ENCODE measurements at places on chromosomes 2 and 18. TPM values are rescaled to one million over a fixed set of nuclear protein-coding genes. Genes with fewer than 3 reads are reported as not detected.

The DNAH7 gene
- 0.20 TPM for total RNA-seq

The IL36B gene
- not detected for total RNA-seq

The TAF1B gene
- 16.1 TPM for total RNA-seq

The TDRD15 gene
- not detected for total RNA-seq

- DNase-seq: no peak
Observed at GRCh38 chr18:79746730-79747129, 51.0 kb upstream of the KCNG2 start.

DNA sequence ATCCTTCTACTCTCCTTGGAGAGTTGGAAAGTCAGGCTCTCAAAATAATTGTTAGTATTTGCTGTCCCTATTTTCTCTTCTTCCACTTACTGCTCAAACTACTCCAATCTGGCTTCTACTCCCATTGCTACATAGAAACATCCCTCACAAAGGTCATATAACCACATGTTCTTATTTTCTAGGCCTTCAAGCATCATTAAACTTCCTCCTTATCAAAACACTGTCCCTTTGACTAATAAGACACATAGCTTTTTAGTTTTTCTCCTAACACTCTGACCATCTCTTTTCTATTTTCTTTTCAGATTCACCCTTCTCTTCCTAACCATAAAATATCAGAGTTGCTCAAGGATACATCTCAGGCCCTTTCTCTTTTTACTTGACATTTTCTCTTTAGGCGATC lies 148.3 kb downstream of the MBD2 start:
- no peak for DNase-seq

- peak; percentile 21 for DNase-seq
Observed at GRCh38 chr2:163878718-163879117, 142.9 kb upstream of the FIGN start.

DNA sequence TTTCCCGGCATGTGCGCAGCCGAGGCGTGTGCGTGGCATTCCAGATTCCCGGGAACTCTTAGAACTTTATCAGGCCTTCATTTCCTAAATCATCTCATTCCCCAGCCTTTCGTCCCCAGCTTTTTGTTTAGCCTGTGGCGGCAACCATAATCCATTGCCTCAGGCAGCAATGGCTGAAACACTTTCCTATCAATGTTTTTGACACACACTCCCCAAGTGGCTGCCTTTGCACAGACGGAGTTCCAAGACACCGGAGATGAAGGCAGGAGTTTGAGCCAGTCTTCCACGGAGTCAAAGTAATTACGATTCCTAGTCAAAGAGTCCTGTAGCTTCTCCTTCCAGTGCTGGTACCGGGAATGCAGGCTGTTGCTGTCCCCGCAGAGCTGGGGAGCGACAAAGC lies 64.8 kb downstream of the KCNG2 start:
- no peak for DNase-seq

- DNase-seq: no peak
Observed at GRCh38 chr2:171583566-171583965, 61.3 kb downstream of the CYBRD1 start.

GRCh38 chr2:75705921-75706320 lies 4.8 kb downstream of the GCFC2 start:
- no peak for DNase-seq

DNA sequence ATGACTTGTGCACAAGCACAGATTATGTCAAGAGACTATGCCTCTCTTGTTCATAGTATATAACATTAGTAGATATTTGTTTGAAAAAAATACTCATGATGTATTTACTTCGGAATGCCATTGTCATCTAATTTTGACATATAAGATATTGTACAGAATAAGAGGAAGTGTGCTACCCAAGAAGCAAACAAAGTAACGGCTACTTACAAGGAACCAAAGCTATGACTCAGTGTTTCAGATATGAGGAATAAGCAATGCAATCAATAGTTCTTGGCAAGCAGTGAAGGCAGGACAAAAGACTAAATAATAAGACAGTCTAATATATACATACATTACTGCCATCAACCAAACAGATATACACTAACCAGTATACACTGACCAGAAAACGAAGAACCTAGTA lies 256.3 kb downstream of the CCDC178 start:
- DNase-seq: no peak

DNA sequence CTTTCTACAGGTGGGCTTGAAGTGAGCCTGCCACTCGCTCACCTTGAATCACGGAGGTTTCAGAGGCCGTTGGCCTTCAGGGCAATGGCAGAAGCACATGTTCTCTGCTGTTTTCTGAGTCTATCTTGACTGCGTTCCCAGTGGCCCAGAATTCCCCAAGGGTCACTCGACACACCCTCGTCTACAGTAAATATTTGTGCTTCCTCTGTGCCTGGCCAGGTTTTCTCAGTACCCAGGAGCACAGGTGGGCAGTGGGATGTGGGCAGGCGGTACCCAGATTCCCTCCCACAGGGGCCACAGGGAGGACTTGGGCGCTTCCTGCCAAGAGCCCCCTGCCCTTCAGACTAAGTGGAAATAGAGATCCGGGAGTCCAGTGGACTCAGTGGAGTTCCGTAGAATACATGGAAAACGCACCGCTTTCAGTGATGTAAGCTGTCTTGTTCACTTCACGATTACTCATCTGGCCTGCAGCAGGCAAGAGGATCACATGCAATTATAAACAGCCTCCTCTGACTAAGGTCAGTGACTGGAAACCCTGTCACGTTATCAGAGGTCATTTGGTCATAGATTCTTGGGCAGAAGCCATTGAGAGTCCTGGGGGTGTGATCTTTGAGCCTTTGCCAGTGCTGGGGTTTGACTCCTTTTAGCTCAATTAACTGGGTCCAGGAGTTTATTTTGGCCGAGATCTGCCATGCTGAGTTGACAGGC lies 179.8 kb downstream of the NEDD4L start:
- DNase-seq: peak; percentile 81

GRCh38 chr2:35790292-35790691 lies 565.3 kb upstream of the CRIM1 start:
- no peak for DNase-seq

GRCh38 chr2:127110985-127111384 lies 4.0 kb upstream of the BIN1 start:
- DNase-seq: no peak

DNA sequence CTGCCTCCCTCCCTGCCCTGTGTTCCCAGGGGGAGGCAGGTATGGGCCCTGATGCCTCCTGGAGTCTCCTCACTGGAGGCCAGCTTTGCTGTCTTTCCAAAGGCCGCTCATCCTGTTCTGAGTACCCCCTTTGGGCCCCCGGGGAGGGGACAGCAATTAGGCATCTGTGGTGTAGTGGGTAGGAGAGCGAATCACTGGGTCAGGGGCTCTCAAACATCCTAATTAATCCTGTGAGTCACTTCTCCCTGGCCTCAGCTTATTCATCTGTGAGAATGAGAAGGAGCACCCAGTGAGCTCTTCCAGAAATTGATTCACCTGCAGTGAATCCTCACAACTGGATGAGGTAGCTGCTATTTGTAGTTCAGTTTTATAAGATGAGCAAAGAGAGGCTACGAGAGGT lies 16.4 kb downstream of the TET3 start:
- DNase-seq: no peak

DNA sequence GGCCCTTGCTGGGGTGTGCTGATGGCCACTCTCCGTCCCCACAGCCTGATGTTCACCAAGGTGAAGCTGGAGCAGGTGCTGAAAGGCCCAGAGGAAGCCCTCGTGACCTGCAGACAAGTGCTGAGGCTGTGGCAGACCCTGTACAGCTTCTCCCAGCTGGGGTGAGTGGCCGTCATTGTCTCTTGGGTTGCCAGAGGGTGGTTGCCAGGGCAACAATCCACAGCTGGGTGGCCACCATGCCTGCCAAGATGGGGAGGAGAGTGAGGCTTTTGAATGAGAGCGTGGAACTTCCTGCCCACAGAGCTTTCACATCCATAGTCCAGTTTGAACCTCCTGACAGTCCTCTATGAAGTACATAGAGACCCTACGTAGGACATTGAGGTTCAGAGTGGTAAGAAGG lies 108.8 kb downstream of the STPG4 start:
- no peak for DNase-seq

DNA sequence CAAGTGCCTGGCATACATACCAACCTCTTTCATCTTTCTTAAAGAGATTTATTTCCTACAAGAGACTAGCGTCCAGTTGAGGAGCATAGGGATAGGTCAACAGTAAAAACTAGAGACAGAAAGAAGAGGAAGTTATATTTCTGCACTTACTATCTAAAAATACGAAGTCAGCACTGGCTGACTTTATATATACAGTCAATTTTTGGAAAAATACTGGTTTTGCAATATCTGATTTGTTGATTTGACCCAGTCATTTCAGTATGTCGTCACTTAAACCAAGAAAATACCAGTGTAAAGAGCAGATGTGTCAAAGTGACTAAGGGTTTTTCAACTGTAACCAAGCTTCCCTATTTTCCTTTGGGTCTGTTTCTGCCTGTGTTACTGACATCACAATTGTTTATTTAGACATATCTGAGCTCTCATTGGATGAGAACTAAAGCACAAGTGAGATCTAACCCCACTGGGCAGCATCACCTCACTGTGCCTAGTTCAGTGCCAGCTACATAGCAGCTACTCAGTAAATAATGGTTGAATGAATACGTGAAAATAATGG lies 23.0 kb downstream of the CYTIP start:
- DNase-seq: peak; percentile 81

DNA sequence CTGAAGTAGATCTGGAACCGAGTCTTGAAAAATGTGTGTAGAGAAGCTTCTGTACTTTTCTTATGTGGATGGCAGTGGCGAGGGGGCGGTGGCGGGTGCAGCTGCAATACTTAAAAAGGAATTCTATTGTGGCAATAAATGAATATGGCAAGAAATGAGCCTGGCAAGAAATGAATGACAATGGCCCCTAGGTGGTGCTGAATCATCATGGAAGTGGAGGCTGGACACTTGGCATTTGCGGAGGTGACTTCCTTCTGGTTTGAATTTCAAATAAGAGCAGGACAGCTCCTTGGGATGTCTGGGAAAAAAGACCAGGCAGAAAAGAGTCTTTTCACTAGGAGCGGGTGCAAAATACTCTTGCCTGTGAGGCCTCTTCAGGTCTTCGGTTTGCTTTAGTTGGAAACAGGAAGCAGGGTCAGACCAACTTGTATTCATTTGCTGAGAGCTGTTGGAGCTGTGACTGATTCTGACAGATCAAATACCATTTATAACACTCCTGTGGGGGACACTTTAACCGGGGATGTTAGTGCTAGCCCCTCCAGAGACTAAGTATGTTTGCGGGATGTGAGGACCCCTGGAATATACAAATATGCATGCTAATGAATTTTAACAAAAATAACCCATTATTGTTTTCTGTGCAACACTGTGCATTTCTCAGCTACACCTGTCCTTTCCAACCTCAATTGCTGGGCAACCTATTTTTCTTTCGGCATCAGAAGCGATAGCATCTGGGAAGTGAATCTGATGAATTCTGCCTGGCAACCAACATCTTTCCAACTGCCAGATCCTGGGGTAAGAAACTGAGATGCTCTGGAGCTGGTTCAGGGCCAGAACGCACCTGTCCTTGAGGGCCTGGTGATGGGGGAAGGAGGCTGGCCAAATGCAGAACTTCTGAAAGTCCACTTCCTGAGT lies 35.4 kb downstream of the FASTKD2 start:
- peak; percentile 73 for DNase-seq

- DNase-seq: no peak
Observed at GRCh38 chr2:106734165-106734564, 151.8 kb downstream of the ST6GAL2 start.

All from NCI-H460 (cell line).